ENCODE measurements at places on chromosomes 11 and 22.

- no peak for DNase-seq
Observed at GRCh38 chr11:65310215-65310614, 4.5 kb upstream of the CDC42EP2 start.

DNA sequence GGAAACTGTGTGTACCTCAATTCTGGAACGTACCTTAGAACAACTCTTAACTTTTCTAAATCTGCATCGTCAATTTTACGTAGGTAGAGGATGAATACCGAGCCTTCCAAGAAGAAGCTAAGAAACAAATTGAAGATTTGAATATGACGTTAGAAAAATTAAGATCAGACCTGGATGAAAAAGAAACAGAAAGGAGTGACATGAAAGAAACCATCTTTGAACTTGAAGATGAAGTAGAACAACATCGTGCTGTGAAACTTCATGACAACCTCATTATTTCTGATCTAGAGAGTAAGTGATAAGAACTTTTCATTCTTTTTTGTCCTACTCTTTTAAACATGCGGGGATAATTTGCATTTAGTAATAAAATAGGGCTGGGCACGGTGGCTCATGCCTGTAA lies 53.5 kb downstream of the SPECC1L start:
- no peak for DNase-seq

DNA sequence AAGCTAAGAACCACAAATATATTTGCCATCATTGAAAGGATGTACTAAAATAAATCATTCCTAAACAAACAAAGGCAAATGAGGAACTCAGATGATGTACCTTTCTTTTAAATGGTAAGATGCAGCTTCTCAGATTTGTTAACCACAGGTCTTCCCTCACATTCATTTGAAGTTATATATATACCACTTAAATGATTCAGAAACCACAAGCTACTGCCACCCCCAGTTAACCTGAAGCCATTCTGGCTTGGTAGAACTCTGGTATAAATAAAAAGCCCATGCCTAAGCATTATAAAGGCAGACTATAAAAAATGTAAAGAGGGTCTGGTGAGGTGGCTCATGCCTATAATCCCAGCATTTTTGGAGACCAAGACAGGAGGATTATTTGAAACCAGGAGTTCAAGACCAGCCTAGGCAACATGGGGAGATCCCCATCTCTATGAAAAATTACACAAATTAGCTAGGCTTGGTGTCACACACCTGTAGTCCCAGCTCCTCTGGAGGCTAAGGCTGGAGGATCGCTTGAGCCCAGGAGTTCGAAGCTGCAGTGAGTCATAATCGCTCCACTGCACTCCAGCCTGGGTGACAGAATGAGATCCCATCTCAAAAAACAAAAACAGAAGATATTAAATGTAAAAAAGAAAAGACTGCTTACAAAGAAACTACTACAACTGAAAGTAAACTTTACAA lies 1185.3 kb downstream of the JRKL start:
- no peak for DNase-seq

DNA sequence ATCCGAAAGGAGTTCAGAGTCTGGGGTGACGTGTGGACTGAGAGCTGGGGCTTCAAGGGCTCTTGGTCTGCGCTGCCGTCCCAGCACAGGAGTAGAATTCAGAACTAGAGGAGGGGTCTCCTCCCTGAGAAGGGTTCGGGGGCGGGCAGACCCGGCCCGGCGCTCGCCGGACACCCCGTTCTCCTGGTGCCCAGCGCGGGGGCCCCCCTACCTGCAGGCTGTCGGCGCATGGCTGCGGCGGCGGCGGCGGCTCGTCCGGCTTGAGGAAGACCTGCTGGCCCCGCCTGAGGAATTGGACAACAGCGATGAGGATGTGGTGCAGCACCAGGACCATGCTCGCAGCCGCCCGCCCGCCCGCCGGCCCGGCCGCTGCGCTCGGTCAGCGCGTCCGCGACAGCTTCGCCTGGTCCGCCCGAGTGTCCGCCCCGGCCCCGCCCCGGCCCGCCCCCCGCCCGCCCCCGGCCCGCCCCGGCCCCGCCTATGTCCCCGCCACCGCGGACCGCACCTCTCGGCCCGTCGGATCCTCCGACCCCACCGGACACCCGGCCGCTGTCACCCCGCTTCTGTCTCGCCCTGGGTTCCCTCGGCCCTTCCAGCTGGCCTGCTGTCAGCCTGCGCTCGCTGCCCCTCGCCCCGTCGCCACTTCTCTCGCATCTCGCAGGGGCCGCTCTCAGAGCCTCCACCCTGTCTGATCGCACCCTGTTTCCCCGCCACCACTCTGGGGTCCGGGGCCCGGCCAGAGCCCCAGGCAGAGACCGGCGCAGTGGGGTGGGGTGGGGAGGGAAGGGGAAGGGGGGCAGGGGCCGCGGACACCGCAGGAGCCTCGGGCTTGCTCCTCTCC lies 32.0 kb downstream of the PDE2A start:
- DNase-seq: peak; percentile 51

DNA sequence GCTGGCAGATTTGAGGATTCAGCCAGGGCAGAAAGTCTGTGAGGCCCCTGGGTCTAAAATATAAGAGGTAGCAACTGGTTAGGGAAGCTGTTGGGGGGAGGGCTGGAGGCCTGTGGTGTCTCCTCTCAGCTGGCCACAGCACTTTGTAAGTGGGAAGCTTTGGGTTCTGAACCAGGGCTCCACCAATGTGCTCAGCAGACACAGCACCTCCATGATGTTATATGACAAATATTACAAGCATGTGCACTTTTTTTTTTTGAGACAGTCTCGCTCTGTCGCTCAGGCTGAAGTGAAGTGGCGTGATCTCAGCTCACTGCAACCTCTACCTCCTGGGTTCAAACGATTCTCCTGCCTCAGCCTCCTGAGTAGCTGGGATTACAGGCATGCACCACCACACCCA lies 8.0 kb downstream of the ARHGAP1 start:
- DNase-seq: peak; percentile 83

GRCh38 chr22:49321477-49322055 lies 506.1 kb downstream of the BRD1 start:
- DNase-seq: no peak

DNA sequence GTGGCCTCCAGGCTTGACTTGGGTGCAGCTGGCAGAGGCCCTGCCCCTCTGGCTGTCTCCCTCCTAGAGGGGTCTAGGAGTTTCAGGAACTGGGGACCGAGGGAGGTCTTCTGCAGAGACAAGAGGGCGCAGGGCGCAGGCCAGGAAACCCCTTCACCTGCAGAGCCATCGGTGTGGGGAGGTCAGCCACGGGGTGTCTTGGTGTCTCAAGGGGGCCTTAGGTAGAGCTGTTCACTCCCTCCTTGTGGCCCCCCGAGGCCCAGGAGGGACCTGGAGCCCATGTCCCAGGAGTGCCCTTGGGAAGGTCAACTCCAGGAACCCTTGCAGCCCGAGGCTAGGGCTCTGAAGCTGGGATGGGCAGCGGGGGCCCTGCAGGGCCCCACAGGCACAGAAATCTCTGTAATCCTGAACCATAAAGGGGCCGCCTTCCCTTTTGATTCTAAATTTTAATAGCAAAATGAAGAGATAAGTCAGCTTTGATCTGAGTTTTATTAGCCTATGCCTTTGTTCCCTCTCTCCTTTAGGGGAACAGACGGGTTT lies 31.4 kb upstream of the TH start:
- DNase-seq: no peak

DNA sequence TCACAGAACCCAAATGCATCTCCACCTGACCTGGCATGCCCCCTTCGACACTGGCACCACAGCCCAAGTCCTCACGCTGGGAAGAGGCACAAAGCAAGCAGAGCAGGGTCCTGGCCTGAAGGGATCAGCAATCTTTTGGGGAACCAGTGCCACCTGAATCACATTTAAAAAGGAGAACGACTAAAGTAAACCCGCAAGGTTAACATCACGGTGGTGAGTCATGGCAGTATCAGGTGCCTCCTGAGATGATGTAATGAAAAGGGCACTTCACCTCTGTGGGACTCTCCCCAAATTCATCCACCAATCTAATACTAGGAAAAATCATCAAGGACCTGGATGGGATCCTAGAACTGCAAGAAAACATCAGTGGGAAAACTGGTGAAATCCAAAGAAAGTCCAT lies 44.9 kb downstream of the PACSIN2 start:
- DNase-seq: no peak

DNA sequence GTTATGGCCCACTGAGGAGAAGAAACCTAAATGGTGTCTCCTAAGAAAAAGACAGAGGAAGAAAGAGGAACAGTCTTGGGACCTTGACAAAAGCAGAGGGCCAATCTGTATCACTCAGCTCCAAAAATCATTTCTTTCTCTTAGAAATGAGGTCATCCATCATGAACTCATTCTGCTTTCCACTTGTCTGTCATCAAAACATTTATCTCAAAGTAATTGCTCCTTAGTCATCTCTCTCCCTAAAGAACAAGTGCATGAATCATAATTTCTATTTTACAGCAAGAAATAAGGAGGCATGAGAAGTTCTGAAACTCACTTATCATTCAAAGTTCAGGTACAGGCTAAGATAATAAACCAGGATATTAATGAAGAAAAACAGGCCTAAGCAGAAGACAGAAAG lies 375.6 kb downstream of the KCNA4 start:
- DNase-seq: no peak

- peak; percentile 6 for DNase-seq
Observed at GRCh38 chr11:125457814-125458343, 38.2 kb downstream of the FEZ1 start.

DNA sequence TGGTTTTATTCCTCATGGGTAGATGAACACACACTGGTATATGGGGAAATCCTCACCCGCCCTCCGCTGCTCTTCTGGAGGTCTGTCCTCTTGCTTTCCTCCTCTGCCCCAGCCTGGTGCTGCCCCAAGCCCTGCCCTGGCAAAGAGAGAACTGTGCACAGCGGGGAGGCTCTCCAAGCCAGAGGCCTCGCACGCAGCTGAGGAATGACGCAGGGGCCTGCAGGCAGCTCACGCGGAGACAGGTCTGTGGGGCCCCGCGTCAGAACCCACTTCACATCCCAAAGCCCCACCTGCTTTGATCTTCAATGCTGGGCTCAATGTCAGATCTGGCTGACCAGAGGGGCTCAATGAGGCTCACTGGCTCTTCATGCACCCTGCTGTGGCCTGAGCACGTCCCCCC lies 10.0 kb downstream of the GATD1 start:
- DNase-seq: no peak

- no peak for DNase-seq
Observed at GRCh38 chr11:108865406-108865805, 200.5 kb downstream of the DDX10 start.

- no peak for DNase-seq
Observed at GRCh38 chr11:82890936-82891335, 9.3 kb downstream of the PRCP start.

DNA sequence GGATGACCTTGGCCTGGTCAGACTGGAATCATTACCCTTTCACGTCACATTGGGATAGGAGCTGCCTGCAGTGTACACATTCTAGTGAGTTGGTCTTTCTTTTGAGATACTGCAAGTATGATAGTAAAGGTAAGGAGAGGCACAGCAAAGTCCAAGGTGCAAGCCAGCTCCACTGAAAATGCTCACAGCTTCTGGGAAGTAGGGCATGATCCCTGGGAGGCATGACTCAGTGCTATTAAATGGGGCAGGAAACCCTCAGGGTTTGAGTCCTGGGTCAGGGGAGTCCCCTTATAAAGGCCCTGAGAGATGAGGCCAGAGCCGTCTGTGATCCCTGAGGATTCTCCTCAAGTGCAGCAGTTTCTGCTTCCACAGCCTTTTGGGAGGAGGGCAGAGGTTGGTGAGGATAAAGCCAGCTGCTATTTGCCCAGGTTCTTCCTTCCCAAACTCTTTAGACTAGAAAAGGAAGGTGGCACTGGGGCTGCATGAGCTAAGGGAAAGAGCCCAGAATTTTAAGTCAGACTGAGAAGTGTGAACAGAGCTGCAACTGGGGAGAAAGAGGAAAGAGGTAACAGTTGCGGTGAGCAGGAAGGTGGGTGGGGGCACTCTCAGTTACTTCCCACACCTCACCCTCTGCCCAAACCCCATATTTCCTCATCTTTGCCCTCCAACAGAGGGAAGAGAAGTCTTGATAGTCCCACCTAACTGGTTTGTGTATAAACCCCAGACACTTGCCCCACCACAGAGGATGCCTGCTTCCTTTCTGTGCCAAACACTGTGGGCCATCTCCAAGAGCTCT lies 14.4 kb upstream of the OR52K1 start:
- no peak for DNase-seq

DNA sequence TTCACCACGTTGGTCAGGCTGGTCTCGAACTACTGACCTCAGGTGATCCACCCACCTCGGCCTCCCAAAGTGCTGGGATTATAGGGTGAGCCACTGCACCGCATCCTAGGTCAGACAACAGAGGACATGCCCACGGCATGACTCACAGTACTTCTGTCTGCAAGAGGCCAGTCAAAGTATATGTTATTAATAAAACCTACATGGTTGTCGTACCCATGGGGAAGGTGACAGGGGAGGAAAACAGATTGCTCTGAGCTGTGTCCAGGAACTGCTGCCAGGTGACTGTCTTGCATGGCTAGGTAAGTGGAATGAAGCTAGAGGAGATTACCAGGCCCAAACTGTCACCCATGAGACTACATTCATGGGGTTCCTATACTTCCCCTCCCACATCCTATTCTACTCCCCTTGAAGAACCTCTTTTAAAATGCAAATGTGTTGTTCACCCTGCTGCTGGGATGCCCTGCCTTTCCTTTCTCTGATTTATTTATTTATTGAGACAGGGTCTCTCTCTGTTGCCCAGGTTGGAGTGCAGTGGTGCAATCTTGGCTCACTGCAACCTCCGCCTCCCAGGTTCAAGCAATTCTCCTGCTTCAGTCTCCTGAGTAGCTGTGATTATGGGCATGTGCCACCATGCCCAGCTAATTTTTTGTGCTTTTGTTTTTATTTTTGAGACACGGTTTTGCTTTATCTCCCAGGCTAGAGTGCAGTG lies 2.0 kb upstream of the NLRX1 start:
- DNase-seq: peak; percentile 21

DNA sequence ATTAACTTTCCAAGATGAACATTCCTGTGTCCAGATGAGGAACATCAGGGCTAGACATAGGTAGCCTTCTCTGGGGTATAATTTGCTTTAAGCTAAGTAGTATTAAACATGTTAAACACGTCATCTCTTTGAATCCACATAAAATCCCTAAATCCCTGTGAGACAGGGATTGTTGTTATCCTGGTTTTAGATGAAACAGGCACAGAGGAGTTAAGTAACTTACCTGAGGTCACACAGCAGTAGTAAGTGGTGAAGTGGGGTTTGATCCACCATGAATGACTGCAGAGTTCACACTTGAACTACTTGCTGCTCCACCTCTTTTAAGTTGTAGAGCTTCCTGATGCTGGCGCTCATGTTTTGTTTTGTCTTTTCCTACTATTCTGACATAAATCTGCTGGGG lies 82.6 kb upstream of the NNMT start:
- no peak for DNase-seq

DNA sequence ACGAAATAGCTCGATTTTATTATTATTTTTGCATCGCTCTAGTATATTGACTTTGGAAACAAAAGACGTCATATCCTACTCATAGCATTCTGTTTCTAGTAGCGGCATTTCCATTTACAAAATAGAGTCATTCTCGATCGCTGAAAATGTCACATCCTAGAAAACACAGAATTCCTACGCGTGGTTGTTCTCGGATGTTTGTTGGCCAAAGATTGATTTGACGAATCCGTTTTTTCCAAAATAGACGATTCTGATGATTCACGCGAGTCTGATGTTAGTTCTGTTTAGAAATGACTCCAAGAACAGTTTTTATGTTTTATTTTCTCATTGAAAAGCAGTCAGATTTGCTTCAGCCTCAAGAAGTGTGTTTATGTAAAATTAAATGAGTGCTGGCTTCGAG lies 47.6 kb downstream of the SMIM38 start:
- DNase-seq: no peak

GRCh38 chr22:48096411-48096810 lies 1334.0 kb downstream of the TBC1D22A start:
- no peak for DNase-seq
